Regular cardiac myocyte (primary cell): ENCODE measurements at places on chromosomes 11 and 22. TPM values are rescaled to one million over a fixed set of nuclear protein-coding genes. Genes with fewer than 3 reads are reported as not detected.

TMEM45B gene
- not detected in 2 replicates for total RNA-seq

OR10D3 gene
- not detected in 2 replicates for total RNA-seq

KDM4E gene
- not detected in 2 replicates for total RNA-seq

PHOX2A gene
- not detected in 2 replicates for total RNA-seq

ATM gene
- total RNA-seq, result 81.3 and 136 TPM in 2 replicates

HSPB2 gene
- 0.28 and 0.77 TPM in 2 replicates for total RNA-seq

CD3E gene
- not detected in 2 replicates for total RNA-seq

MRGPRX3 gene
- total RNA-seq, result 0.28 TPM in 1 of 2 replicates, not detected in the other

MB gene
- 0.77 and 0.85 TPM in 2 replicates for total RNA-seq

OMP gene
- 0.56 TPM in 1 of 2 replicates, not detected in the other for total RNA-seq

PLAAT5 gene
- total RNA-seq, result not detected in 2 replicates

OR52L1 gene
- not detected in 2 replicates for total RNA-seq

SMTNL1 gene
- not detected in 2 replicates for total RNA-seq

NRGN gene
- total RNA-seq, result 0.28 and 0.77 TPM in 2 replicates

NLRP10 gene
- total RNA-seq, result 5.4 and 9.0 TPM in 2 replicates

CPT1B gene
- 0.96 and 3.9 TPM in 2 replicates for total RNA-seq

PNPLA5 gene
- under 0.01 TPM in 1 of 2 replicates, not detected in the other for total RNA-seq
